ENCODE measurements at places on chromosomes 3 and 15.

GRCh38 chr3:134721214-134721613 lies 70.4 kb upstream of the KY start:
- no peak for DNase-seq

DNA sequence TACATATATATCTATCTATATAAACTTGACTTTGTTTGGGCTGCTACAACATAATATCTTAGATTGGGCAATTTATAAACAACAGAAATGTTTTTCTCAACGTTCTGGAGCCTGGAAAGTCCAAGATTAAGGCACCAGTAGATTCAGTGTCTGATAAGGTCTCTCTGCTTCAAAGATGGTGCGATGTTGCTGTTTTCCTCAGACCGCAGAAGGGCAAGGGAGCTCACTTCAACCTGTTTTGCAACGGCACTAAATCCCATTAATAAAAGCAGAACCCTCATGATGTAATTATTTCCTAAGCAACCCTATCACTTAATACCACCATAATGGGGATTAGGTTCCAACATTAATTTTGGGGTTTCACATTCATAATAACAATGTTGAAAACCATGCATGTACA lies 1134.8 kb downstream of the NSUN3 start:
- no peak for DNase-seq

GRCh38 chr15:65743637-65744252 lies 48.3 kb downstream of the DENND4A start:
- no peak for DNase-seq

- DNase-seq, result no peak
Observed at GRCh38 chr3:108985844-108986243, 32.2 kb upstream of the GUCA1C start.

DNA sequence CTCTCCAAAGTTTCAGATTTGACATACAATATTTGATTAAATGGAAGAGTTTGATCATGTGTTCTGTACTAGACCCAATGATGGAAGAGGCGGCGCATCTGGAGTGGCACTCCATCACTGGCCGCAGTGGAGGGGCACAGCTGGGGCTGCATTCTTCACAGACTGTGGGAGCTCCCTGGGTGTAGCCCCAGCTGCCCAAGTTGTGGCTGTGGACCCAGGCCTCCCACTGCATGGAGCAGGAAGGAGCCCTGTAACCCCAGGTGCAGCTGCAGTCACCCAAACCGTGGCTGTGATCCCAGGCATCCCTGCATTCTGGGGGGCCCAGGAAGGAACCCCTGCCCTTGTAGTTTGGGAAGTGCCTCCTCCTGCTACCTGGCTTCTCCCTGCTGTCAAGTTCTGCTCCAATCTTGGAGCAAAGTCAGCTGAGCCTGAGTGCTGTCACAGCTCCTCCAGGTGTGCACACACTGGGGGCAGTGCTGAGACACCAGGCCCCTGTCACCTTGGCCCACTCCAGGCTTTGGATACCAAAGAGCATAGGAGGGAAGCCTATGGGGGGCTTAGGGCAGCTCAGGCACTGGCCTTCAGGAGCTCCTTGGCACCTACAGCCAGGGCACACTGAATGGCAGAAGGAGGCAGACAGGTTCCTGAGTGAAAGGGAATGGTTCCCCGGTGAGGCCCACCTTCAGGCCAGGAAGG lies 651.9 kb upstream of the BCHE start:
- no peak for DNase-seq

DNA sequence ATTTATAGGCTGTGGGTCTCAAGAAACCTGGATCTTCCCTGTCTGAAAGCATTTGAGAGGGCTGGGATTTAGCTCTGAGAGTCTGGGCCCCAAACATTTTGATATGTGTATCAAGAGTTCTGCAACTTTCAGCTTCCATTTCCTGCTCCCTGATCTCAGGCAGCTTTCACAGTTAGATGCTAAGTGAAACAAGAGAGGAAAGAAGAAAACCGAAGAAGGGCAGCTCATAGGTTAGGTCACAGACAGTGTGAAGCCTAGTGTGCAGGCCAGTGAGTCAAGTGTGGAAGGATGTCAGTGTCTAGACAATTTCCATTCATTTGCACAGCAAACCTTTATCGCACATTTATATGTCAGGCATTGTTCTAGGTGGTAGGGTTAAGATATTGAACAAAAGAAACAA lies 173.6 kb upstream of the PROK2 start:
- no peak for DNase-seq

GRCh38 chr3:183578179-183578578 lies 22.7 kb upstream of the KLHL6 start:
- no peak for DNase-seq

DNA sequence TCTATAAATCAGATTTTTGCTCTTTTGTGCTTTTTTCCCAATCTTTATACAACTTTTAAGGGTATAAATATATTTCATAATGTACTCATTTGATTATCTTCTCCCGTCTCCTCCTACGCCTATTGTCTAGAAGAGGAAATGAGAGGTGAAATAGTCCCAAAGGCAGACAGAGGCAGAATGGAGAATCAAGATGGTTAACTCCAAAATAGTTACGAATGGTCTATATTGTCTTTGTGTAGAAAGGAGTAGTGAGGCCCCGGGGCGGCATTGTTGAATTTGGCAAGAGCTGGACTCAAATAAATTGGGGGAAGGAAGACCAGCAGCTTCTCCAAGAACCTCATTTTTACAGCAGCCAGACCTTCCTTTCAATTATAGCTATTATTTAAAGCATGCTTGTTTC lies 23.9 kb downstream of the ITPR1 start:
- no peak for DNase-seq

GRCh38 chr3:23916152-23916885 lies 471 bp downstream of the NKIRAS1 start:
- DNase-seq, result no peak

DNA sequence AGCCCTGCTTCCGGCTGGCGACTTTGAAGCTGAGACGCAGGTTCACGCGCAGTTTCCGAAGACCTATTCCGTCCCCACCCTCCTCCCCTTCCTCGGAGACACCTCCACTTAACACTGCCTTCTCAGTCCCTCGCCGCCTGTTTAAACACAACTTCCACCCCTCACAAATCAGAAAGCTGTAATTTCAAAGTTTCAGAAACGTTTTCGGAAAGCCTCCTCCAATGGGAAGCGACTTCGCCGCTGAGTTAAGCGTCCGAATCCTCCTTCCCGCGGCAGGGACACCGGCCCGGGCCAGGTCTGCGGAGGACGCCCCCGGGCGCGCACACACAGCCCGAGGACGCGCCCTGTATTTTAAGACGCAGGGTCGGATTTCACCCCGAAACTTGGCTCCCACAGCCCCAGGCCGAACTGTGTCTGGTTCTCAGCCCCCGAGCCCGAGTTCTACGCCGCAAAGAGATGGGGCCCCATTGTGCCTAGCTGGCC lies 559 bp upstream of the LRRN1 start:
- DNase-seq, result no peak

DNA sequence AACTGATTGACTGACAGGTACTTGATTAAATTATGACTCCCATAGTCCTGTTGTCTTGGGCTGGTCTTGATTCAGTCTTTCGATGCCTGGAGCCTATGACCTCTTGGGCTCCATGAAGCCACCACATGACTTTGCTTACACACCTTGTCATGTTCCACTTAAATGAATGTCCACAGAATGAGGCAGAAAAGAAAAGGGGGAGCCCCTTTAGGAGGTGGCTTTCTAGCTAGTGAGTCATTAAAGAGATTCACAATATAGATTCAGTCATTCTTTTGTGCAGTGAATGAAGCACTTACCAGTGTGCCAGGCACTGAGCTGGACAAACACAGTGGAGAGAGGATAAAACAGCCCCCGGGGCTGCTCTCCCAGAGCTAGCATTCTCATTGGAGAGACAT lies 17.1 kb downstream of the VIPR1 start:
- no peak for DNase-seq

DNA sequence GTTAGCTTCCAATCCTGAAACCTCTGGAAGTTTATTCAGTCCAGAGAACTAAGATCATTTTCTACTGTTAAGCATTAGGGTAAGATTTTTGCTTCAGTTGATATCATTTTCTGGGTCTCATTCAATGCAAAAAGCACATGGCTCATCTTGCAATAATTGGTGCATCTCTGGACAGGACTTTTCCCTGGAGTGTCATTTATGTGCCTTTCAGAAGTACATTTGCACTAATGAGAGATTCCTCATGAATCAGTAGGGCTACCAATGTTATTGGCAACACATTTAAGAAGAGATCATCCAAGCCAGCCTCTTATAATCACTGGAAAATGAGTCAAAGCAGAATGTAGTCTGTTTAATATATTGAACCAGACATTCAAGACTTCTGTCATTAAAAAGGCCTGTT lies 224.2 kb upstream of the CHRNA7 start:
- DNase-seq, result no peak

DNA sequence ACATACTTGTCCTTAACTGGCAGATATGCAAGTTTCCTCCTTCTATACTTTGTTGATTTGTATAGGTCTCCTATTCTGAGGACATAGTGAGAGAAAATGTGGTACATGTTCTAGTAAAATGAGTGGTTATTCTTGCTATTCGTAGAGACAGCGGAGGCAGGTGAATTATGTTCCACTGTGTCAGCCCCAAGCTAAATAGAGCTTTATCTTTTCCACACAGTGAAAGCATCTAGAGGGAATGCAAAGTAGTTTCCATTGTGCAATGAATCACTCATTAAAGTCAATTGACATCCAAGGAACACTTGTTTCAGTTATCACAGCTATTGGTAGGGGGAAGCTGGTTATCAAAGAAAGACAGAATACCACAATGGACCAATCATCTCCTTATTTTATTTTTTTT lies 262.4 kb downstream of the NLGN1 start:
- no peak for DNase-seq

DNA sequence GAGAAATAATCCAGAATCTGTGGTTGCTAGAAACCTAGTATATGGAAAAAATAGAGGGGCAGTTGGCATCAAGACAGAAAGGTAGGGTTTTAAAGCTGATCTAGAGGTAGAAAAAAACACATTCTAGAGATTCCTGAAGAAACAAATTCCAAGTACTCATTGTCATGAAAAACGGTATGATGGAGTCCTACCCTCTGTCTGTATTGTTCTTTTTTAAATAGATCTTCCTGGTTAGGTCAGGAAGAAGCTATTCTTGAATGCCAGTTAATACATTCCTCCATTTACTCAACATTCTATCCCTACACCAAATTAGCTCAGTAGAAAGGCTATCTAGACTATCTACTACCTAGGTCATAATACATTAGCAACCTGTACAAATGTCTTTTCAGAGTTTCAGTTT lies 364.7 kb downstream of the FHIT start:
- no peak for DNase-seq

DNA sequence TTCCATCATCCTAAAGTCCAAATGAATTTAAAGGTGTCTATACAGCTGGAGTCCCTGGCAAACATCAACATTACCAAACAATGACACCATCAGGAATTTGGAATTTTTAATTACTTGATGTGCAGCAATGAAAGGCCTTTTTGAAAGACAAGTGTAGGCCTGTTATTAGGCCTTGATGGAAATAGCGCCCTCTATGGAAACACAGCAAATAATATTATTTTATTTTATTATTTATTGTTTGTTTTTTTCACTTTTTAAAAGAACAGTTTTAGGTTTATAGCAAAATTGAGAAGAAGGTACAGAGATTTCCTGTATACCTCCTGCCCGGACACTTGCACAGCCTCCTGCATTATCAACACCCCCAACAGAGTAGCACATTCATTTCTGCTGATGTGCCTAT lies 18.1 kb upstream of the OR5AC2 start:
- no peak for DNase-seq

GRCh38 chr15:60035344-60035743 lies 31.2 kb downstream of the FOXB1 start:
- DNase-seq, result no peak

GRCh38 chr15:62052713-62053112 lies 7.5 kb downstream of the VPS13C start:
- no peak for DNase-seq

GRCh38 chr15:38905632-38906031 lies 341.0 kb upstream of the RASGRP1 start:
- no peak for DNase-seq
